ENCODE measurements at places on chromosomes 3 and 15. TPM values are rescaled to one million over a fixed set of nuclear protein-coding genes. Genes with fewer than 3 reads are reported as not detected.

KBTBD13 gene
- not detected for total RNA-seq

DAZL gene
- not detected for total RNA-seq

LRRC31 gene
- under 0.01 TPM for total RNA-seq

DNA sequence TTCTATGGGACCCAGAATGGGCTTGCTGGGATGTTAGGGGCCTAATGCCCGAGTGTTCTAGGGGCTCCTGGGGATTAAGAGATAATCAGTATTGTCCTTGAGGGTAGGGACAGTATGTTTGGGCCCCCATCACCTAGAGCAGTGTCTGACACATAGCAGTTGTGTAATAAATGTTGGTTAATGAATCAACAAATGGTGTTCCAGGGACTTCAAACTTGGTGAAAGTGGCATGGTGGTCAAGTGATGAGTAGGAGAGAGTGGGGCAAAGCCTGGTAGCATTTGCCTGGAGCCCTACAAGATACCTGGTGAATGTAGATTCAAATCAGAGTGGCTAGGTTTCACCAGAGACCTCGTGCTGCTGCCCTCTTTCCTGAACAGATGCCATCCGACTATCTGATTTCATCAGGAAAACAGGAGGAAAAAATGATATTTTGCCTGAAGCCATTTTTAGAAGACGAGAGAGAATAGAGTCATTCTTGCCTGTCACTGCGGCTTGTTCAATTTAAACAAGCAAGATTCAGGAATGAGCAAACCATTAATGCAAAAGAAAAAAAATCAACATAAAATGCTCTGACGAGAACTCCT, 117.3 kb downstream of the RPL22L1 start:
- no peak for DNase-seq

DNA sequence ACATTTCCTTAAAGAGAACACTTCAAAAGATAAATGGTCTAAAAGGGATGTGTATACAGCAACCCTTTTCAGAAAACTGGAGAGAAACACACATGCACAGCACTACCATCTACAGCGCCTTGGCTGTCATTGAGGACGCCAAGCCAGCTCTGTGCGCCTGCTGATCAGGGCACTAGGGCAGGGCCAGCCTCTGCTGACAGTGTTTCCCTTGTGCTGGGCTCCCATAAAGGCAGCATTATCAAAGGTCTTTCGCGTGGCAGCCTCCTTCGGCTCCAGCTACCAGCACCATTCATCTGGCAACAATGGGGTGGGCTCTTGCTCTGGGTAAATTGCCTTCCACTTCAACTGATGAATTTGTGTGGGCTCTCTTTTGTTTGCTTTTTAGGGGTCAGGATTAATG, 53.4 kb downstream of the LDHAL6B start:
- peak; percentile 40 for DNase-seq

DNA sequence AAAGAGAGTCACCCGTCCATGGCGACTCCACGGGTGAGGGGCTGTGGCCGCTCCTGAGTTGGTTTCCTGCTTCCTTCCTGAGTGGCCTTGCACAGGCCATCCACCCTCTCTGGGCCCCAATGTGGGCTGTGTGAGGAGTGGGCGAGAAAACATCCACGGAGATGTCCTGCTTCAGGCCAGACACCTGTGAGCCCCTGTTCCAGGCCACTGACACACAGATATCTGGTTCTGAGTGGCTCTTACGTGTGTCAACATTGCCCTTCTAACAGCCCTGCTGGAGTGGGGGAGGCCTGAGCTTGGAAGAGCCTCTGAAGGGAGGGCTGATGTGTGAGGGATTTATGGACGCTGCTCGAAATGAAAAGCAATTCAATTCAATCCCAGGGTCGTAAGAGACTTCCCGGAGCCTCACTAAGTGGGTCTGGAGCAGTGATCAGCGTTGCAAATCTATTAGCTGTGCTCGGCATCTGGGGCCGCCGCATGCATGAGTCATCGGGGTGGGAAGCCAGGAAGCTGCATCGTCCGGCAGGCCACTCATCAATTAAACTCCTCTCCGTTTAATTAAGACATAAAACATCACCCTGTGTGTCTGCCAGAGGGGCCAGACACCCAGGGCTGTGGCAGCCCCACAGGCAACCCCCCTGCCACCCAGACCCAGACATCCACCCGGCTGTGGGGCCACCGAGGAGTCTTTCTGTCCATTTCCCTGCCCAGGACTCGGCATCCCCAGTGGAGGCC, 20.0 kb upstream of the PRR23E start:
- no peak for DNase-seq

DNA sequence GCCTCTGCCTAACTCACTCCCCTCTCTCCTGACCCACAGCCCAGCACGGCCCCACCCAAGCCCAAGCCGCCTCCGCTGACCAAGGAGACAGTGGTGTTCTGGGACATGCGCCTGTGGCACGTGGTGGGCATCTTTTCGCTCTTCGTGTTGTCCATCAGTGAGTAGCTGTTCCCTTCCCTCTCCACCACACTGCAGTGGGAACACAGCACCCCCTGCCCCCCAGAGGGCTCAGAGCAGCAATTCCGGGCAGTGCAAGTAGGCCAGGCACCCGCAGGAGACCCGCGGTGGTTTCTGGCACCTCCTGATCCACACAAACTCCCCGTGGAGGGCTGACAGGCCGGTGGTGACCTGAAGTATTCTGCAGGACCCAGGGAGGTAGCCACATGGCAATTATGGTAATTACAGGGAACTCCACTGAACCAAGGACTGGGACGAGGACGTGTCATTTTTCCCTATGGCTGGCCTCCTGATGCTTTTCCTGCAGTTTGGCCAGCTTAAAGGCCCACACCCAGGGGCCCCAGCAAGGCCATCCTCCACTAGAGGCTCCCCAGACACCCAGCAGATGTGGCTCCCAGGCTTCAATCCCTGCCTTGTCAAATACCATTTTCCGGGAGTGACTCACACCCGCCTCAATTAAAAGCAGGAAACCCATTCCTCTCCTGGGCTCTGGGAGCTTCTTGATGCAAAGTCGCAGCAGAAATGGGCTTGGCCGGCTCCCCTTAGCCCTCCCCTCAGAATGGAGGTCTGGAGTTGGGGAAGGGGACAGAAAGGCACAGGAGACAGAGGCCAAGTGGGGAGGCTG, 4.8 kb downstream of the TMIE start:
- no peak for DNase-seq

SETD2 gene
- 77.5 TPM for total RNA-seq

ISLR gene
- 12.6 TPM for total RNA-seq

SKOR1 gene
- 0.41 TPM for total RNA-seq

DNA sequence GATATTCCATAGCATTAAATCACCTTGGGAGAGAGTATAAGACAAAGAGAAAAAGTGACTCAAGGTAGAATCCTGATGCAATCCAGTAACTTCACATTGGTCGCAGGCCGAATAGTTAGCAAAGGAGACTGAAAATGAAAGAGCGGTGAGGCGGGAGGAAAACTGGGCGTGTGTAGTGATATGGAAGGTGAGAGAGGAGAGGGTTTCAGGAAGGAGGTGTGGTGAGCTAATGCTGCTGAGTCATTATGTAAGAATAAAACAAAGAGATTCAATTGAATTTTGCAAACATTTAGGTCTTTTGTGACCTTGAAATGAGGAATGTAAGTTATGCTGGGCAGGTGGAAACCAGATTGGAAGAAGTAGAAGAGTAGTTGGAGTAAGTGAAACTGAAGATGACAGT, 235.3 kb downstream of the C3orf38 start:
- no peak for DNase-seq

CLDND1 gene
- total RNA-seq: 124 TPM

DNA sequence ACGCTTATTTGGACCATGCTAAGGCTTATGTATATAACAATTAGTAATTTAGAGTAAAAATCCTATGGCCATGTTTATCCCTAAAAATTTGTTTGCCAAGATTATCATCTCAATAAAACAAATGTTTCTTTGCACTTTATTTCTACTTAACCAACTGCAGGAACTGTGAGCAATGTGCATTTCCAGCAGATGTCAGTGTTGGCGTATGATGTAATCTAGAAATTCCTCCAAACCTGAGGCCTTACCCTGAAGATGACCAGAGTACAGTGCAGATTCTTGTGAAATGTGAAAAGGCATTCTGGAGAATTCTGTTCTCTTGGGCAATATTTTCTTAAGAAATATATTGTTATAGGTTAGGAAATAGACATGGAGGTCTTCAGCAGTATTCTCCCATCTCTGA, 205.9 kb downstream of the MBNL1 start:
- no peak for DNase-seq

NEDD4 gene
- total RNA-seq: 5.7 TPM

CCR8 gene
- total RNA-seq: not detected

CFAP161 gene
- total RNA-seq: 6.9 TPM

SLC6A20 gene
- 3.3 TPM for total RNA-seq

DNA sequence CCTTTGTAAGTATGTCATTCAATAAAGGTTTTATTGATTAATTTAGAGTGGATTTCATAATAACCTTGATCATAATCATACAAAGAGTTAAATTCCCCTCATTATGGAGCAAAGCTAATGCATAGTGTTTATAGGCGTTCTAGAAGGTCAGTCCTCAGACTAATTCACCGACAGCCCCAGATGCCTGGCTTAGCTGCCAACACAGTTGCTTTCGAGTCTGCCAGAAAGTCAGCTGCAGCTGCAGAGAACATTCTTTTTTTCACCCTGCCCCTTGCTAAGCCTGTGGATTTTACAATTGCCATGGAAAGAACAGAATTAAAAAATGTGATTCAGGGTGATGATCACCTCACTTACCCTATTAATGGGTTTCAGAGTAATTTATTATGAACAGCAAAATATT, 21.2 kb downstream of the CADM2 start:
- DNase-seq: no peak

DNAH12 gene
- total RNA-seq: 0.82 TPM

EAF2 gene
- 5.3 TPM for total RNA-seq

CDAN1 gene
- 9.8 TPM for total RNA-seq

GRCh38 chr3:86126552-86126951, 864.4 kb downstream of the VGLL3 start:
- no peak for DNase-seq

Measured in frontal cortex (tissue), 4 donors.